ENCODE measurements at places on chromosomes 2 and 18.

GRCh38 chr2:42784204-42784880 lies 8.0 kb downstream of the HAAO start:
- DNase-seq, result no peak

- DNase-seq, result no peak
Measured at GRCh38 chr2:33457556-33458247, 18.7 kb upstream of the RASGRP3 start.

- DNase-seq, result no peak
Measured at GRCh38 chr2:118565786-118566540, 281.5 kb downstream of the EN1 start.

DNA sequence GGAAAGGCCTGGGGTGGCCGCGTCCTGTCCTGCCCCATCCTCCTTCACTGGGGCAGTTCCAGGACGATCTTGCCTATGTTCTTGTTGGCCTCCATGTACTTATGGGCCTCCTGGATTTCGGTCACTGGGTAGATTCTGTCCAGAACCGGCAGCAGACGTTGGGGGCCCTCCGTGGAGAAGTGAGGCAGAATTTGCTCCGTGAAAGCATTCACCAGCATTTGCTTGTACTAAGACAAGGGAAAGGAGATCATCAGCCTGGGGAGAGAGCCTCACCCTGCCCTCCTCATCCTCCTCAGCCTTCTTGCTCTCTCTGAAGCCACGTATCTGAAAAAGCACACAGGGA lies 1.4 kb upstream of the SF3B6 start:
- DNase-seq, result no peak

DNA sequence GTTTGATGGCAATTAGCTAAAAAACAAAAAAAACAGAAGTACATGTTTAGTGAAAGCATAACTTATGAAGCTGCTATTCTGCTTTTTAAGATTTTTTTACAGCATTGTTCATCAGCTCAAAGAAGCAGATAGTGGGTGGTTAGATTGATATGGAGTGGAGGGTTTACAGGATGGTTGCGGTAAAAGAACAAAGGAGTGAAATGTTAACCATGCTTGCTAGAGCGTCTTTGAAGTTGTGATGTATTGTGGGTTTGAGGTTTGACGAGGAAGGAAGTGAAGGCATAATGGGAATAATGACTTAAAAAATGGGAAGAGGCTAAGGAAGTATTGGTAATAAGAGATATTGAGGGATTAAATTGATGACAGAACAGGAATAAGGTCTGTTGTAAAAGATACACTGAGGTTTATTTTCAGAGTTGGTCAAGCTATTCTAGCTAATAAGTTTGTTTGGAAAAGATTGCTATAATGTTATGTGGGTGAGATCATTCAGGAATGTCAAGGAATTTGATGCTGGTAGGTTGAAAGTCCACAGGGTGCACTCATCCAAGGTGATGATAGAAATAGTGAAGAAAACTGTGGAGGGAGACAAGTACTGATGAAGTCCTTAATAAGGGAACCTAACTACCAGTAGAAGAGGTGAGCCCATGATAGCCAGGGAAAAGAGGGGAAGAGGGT lies 14.6 kb downstream of the SPOPL start:
- DNase-seq, result no peak

- DNase-seq, result no peak
Measured at GRCh38 chr2:1967242-1968208, 223.2 kb upstream of the PXDN start.

- DNase-seq, result peak; percentile 1
Measured at GRCh38 chr2:240701736-240702639, 10.3 kb downstream of the AQP12A start.

DNA sequence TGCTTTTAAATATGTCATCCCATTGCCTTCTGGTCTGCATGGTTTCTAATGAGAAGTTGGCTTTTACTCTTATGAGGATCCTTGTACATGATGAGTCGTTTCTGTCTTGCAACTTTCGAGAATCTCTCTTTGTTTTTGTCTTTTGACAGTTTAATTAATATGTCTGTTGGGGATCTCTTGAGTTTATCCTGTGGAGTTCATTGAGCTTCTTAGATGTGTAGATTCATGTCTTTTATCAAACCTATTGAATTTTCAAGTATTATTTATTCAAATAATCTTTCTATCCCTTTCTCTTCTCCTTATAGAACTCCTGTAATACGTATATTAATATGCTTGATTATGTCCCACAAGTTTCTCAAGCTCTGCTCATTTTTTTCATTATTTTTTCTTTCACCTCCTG lies 67.9 kb downstream of the TMEM185B start:
- DNase-seq, result no peak

DNA sequence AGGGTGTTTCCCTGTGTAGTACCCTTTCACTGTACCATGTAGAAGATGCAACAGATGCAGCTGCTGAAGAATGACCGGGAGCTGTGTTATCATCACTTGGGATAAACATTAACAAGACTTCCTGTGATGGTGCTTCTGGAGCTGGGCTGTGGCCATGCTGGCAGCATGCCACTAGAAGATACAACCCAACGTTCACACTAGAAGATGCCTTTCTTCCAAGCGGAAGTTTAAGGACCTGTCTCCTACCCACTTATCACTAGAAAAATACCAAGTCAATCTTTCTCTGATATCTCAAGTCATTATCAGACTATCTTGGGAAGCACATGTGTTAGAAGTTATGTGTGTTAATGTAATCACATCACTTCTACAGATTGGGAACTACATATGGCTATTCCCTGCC lies 953.5 kb downstream of the CNTNAP5 start:
- DNase-seq, result no peak

GRCh38 chr2:202577250-202578183 lies 57.3 kb upstream of the FAM117B start:
- DNase-seq, result no peak

GRCh38 chr2:229610333-229610732 lies 104.0 kb downstream of the DNER start:
- no peak for DNase-seq

- DNase-seq, result peak; percentile 14
Measured at GRCh38 chr18:907115-907884, 2.6 kb downstream of the ADCYAP1 start.
